Ovary (tissue), 10 donors: ENCODE measurements at places on chromosomes 12 and 14. TPM values are rescaled to one million over a fixed set of nuclear protein-coding genes. Genes with fewer than 3 reads are reported as not detected.
A peak's percentile ranks its signal among the peaks of the same experiment; 100 is the strongest.

- H3K27me3 ChIP-seq, result no peaks in the 10 kb centered on the region
- H3K4me1 ChIP-seq, result no peaks in the 10 kb centered on the region
- no peak overlapping the region for H3K27ac ChIP-seq
Observed at GRCh38 chr12:64470495-64470894, 18.6 kb downstream of the TBK1 start.

- H3K4me3 ChIP-seq, result no peak overlapping the region
- H3K36me3 ChIP-seq, result no peaks in the 10 kb centered on the region
- no peak overlapping the region for H3K27ac ChIP-seq
- no peaks in the 10 kb centered on the region for H3K27me3 ChIP-seq
- H3K4me1 ChIP-seq, result no peaks in the 10 kb centered on the region
Observed at GRCh38 chr12:128840862-128841468, 12.3 kb upstream of the GLT1D1 start.

GRCh38 chr14:72894323-72894622 is 372 bp upstream of the DPF3 start:
- H3K4me1 ChIP-seq, result peaks cover 6% of the 10 kb centered on the region
- no peak for DNase-seq
- H3K27ac ChIP-seq, result no peak overlapping the region
- no peaks in the 10 kb centered on the region for H3K36me3 ChIP-seq
- H3K27me3 ChIP-seq, result no peaks in the 10 kb centered on the region
- peak overlapping the region; percentile 53 for H3K4me3 ChIP-seq

- DNase-seq, result no peak
- no peaks in the 10 kb centered on the region for H3K27me3 ChIP-seq
- no peak overlapping the region for H3K4me3 ChIP-seq
- H3K4me1 ChIP-seq, result peaks cover 6% of the 10 kb centered on the region
- H3K36me3 ChIP-seq, result no peaks in the 10 kb centered on the region
- no peak overlapping the region for H3K27ac ChIP-seq
Observed at GRCh38 chr12:56361487-56362129, 1.0 kb downstream of the APOF start.

- H3K4me1 ChIP-seq, result no peaks in the 10 kb centered on the region
- no peak overlapping the region for H3K4me3 ChIP-seq
- DNase-seq, result no peak
- no peaks in the 10 kb centered on the region for H3K36me3 ChIP-seq
- no peaks in the 10 kb centered on the region for H3K27me3 ChIP-seq
Observed at GRCh38 chr14:94426526-94426925, 26.1 kb downstream of the SERPINA11 start.

GRCh38 chr14:105497671-105498429 is 6.8 kb downstream of the TEDC1 start:
- no peak for DNase-seq
- H3K4me1 ChIP-seq, result no peaks in the 10 kb centered on the region
- no peaks in the 10 kb centered on the region for H3K36me3 ChIP-seq

HOXC13 gene
- not detected for total RNA-seq

GRIN2B gene
- 0.11 TPM for total RNA-seq

DNA sequence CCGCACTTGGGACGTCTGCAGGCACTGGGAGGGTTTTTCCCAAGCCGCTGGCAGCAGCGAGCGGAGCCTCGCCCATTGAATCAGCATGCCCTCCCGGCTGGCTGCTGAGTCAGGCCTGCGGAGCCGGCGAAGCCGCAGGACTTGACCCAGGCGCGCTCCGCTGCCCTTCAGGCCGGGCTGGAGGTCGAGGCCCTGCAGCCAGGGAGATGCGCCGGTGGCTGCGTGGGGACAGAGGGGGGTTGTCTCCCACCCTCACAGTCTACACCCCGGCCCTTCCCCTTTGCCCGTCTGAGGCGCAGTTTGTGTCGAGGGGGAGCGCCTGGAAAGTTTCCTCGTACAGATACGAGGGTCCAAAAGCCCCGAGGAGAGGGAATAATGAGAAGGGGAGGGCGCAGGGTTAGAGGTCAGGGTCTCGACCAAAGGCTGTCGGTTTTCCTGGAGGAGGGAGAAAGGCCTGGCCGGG is 759 bp upstream of the KLC1 start:
- peak; percentile 71 for DNase-seq
- peak overlapping the region; percentile 99 for H3K27ac ChIP-seq
- H3K4me1 ChIP-seq, result peaks cover 6% of the 10 kb centered on the region
- peak overlapping the region; percentile 67 for H3K4me3 ChIP-seq

NPFF gene
- not detected for total RNA-seq

GRCh38 chr12:71474791-71475190 is 35.2 kb downstream of the LGR5 start:
- no peak overlapping the region for H3K27ac ChIP-seq
- H3K27me3 ChIP-seq, result no peaks in the 10 kb centered on the region
- H3K4me3 ChIP-seq, result no peak overlapping the region
- no peak for DNase-seq
- H3K4me1 ChIP-seq, result no peaks in the 10 kb centered on the region

DNA sequence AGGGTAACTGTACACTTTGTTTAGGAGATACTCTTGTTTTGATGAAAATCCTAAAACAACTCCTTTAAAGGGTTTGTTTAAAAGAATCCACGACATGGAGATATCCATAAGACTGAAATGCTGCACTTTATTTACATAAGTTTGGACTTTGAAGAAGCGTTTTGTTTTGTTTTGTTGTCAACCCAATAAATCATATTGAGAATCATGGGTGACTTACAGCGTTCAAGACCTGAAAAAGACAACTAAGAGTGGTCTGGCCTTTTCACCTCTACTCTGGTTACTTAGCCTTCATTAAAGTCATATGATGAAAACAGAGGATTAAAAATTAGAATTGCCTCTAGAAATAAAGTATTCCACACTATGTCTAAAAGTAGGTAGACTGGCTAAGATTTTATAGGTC is 234.8 kb downstream of the ADAMTS20 start:
- H3K4me3 ChIP-seq, result no peak overlapping the region
- H3K36me3 ChIP-seq, result no peaks in the 10 kb centered on the region
- H3K27me3 ChIP-seq, result no peaks in the 10 kb centered on the region
- H3K4me1 ChIP-seq, result peaks cover 2% of the 10 kb centered on the region

GRCh38 chr12:67524861-67525616 is 123.5 kb upstream of the DYRK2 start:
- H3K27ac ChIP-seq, result no peak overlapping the region
- H3K4me1 ChIP-seq, result no peaks in the 10 kb centered on the region
- no peak overlapping the region for H3K4me3 ChIP-seq
- no peaks in the 10 kb centered on the region for H3K36me3 ChIP-seq

DNA sequence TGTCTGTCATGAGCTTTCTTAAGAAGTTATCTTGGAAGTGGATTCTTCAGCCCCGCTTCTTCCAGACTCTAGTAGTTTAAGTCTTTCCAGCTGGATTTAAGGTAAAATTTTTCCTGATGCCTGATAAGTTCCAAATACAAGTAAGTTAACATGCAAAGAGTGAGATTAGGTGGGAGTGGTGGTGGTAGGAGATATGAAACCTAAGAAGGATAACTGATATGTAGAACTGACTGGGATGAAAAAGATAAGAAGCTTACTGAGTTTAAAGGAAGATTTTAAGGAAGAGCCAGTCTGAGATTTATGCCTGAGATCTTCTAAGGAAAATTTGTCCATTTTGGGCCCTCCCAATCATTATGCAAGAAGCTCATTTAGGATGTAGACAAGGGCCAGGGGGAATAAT is 250.9 kb upstream of the SYT10 start:
- H3K27ac ChIP-seq, result no peak overlapping the region
- no peak for DNase-seq
- no peaks in the 10 kb centered on the region for H3K36me3 ChIP-seq
- H3K4me1 ChIP-seq, result no peaks in the 10 kb centered on the region
- no peaks in the 10 kb centered on the region for H3K27me3 ChIP-seq
- H3K4me3 ChIP-seq, result no peak overlapping the region

DNA sequence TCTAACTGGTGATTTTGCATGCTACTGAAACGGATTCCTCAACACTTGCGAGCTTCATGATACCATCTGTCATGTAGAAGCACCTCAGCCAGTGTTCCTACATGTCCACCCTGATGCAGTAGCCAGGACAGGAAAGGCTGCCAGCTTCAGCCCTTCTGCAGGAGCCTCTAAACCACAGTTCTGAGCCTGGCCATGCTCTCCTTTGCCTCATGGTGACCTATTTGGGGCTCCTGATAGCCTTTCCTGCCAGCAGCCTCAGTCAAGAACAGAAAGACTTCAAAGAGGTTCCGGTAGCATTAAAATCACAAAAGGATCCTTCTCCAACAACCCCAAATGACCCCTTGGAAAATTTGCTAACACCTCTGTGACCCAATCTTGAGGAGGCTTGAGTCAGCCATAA is 96.0 kb downstream of the CNTN1 start:
- H3K27ac ChIP-seq, result no peak overlapping the region
- no peaks in the 10 kb centered on the region for H3K4me1 ChIP-seq
- H3K36me3 ChIP-seq, result no peaks in the 10 kb centered on the region
- no peak for DNase-seq
- H3K4me3 ChIP-seq, result no peak overlapping the region

NGB gene
- not detected for total RNA-seq

DNA sequence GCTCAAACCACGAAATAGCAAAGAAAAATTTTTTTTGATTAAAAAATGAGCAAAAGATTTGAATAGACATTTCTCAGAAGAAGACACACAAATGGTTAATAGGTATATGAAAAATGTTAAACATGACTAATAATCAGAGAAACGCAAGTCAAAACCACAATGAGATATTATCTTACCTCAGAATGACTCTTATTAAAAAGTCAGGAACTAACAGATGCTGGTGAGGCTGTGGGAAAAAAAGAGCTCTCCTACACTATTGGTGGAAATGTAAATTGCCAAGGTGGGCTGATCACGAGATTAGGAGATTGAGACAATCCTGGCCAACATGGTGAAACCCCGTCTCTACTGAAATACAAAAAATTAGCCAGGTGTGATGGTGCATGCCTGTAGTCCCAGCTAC is 315.5 kb upstream of the FLRT2 start:
- no peaks in the 10 kb centered on the region for H3K27me3 ChIP-seq
- no peak overlapping the region for H3K27ac ChIP-seq
- no peak for DNase-seq
- no peaks in the 10 kb centered on the region for H3K4me1 ChIP-seq
- no peak overlapping the region for H3K4me3 ChIP-seq

- no peaks in the 10 kb centered on the region for H3K27me3 ChIP-seq
- H3K4me1 ChIP-seq, result peaks cover 3% of the 10 kb centered on the region
- H3K27ac ChIP-seq, result no peak overlapping the region
- no peaks in the 10 kb centered on the region for H3K36me3 ChIP-seq
- peak; percentile 63 for DNase-seq
Observed at GRCh38 chr12:51590347-51591015, 552 bp upstream of the SCN8A start.

DNA sequence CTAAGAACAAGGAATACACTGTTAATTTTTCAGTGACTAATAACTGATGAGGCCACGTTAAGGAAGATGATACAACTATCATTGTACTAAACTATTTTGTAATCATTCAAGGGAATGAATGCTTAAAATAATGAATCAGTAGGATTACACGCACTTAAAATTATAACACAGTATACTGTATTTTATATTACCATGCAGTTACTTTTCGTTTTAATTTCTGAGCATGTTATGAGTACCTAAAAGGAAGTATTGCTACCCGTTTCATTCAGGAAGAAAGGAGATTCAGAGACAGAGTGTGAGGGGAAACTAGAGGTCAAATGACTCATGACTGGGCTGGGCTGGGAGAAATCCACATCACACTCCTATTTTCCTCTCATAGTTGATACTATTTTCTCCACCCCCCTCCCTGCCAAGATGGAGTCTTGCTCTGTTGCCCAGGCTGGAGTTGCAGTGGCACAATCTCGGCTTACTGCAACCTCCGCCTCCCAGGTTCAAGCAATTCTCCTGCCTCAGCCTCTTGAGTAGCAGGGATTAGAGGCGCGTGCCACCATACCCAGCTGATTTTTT is 202.0 kb downstream of the PPM1H start:
- DNase-seq, result no peak
- H3K4me1 ChIP-seq, result peaks cover 7% of the 10 kb centered on the region
- no peaks in the 10 kb centered on the region for H3K27me3 ChIP-seq

DNA sequence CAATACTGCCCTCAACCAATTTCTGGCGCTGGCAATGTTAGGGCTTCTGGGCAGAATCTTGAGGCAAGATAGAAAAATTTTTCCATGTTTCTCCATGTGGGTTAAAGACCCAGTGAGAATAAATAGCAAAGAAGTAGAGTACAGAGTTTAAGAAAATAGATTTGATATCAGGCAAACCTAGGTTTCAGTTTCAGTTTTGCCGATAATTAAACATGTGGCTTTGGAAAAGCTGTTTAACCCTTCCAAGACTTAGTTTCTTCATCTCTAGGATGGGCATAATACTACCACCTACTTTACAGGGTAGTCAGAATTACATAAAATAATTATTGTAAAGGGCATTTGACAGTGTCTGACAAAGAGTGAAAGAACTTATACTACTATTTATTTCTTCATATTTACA is 360.4 kb downstream of the PCNX1 start:
- no peak overlapping the region for H3K27ac ChIP-seq
- H3K36me3 ChIP-seq, result no peaks in the 10 kb centered on the region
- DNase-seq, result no peak
- no peaks in the 10 kb centered on the region for H3K4me1 ChIP-seq
- H3K4me3 ChIP-seq, result no peak overlapping the region

KLRK1 gene
- 1.1 TPM for total RNA-seq

DNA sequence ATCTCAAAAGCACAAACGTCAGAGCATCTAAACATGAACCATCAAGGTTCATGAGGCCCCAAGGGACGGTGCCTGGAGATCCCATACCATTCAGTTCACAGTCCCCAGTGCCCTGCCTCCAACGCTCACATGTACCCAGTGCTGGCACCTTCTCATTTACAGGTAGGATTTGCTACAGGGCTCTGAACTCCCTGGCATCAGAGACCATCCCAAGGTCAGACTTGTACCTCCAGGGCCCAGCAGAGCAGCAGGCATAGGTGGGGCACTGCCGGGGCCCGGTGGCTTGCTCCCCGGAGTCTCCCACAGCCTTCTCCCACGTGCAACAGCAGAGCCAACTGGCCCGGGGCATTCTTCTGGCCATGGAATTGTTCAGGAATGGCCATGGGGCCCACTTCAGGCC is 114.8 kb downstream of the BCL11B start:
- no peak for DNase-seq
- no peak overlapping the region for H3K27ac ChIP-seq
- no peaks in the 10 kb centered on the region for H3K36me3 ChIP-seq
- H3K4me3 ChIP-seq, result no peak overlapping the region
- no peaks in the 10 kb centered on the region for H3K27me3 ChIP-seq
- H3K4me1 ChIP-seq, result no peaks in the 10 kb centered on the region

DNA sequence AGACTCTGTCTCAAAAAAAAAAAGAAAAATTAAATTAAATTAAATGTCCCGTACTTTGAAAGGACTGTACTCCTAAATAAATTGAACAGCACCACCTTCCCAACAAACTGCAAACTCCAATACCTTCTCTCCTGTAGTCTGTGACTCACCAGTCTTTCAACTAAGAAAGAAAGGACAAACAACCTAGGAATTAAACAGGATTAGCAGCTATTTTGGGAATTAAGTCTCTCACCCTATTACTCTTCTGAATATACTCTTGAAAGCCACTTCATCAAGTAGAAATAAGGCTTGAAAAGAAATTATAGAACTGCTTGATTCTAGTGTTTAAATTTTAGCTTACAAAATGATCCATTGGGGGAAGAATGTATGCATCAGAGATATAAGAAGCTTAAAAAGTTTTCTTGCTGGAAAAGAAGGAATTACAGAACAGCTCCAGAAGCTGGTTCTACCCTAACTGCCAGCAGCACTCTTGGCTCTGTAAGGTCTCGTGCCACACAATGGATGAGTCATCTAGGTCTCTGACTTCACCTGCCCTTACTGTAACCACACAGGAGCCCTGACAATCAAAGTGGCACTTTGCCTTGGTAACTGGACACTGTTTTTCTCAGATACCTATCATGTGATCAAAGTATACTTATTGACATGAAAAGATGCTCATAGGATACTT is 57.0 kb upstream of the CERS5 start:
- DNase-seq, result no peak
- H3K27me3 ChIP-seq, result no peaks in the 10 kb centered on the region
- H3K4me1 ChIP-seq, result peaks cover 3% of the 10 kb centered on the region
